ENCODE measurements at places on chromosomes 12 and 14.

DNA sequence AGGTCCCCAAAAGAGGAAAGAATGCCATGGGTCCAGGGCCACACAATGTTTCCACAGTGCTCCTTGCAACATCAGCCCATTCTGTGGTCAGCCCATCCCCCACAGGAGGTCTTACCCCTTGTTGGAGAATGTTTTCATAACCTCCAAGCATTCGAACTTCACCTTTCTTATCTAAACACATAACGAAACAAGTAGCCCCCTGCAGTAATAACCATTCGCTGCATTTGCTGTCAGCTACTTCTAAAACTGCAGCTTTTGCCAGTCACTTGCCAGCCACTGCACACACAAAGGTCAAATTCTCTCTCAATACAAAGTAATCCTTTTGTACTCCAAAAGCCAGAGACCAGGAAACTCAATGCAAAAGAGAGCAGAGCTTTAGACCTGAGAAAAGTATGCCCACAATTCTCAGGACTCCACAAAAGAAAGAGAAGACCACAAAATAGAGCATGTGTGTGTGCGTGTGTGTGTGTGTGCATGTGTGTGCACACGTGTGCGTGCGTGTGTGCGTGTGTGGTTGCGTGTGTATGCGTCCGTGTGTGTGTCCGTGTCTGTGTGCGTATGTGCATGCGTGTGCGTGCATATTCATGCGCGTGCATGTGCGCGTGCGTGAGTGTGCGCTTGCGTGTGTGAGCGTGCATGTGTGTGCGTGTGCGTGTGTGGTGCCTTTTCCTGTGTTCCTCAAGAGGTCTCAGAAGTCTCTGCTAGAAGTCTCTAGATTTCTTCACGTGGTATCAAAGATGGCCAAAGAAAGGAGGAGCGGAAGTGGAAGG is 31.7 kb upstream of the NINJ2 start:
- no peak for DNase-seq

GRCh38 chr12:57149245-57149900 is 2.0 kb upstream of the LRP1-AS start:
- no peak for DNase-seq

- no peak for DNase-seq
Measured at GRCh38 chr14:59464486-59465315, 479 bp downstream of the GPR135 start.

DNA sequence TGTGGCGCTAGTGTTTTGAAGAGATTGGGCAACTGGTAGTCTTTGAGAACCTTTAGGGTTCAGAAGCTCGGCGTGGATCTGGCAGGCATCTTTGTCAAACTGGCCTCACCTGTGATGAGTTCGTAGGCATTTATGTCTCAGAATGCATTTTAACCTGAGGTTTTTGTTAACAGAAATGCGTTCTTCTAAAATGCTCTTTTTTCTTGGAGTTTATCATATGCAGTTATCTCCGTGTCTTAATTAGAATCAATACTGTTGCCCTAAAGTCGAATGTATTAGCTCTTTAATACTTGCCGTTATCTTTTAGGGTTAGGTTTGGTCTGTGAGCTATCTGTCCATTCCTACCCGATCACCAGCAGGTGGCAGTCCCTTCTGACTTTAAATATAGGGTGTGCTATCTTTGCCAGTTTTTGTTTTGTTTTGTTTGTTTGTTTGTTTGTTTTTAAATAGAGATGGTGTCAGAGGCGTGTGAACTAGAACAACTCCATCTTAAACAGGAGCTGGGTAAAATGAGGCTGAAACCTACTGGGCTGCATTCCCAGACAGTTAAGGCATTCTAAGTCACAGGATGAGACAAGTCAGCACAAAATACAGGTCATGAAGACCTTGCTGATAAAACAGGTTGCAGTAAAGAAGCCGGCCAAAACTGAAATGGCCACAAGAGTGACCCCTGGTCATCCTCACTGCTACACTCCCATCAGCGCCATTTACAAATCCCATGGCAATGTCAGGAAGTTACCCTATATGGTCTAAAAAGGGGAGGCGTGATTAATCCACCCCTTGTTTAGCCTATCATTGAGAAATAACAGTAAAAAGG is 1.4 kb downstream of the ATF1 start:
- DNase-seq: no peak

DNA sequence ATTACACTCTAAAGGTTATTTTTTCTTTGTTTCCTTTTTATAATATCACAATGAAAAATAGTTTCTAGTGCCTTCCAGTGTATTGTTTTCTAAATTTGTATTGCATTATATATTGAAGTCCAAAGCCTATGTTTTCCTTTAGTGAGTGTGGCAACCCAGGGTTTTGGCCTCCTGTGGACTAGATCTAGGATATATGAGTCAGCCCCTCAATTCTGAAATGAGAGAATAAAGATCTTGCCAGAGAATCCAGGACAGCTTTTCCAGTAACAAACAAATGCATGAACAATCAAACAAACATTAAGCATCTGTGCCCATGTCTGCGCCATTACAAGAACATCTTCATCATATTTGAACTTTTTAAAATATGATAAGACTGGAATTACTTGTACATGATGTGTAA is 70.7 kb upstream of the SSTR1 start:
- no peak for DNase-seq

- DNase-seq: no peak
Measured at GRCh38 chr14:56797003-56797568, 13.2 kb downstream of the OTX2 start.

DNA sequence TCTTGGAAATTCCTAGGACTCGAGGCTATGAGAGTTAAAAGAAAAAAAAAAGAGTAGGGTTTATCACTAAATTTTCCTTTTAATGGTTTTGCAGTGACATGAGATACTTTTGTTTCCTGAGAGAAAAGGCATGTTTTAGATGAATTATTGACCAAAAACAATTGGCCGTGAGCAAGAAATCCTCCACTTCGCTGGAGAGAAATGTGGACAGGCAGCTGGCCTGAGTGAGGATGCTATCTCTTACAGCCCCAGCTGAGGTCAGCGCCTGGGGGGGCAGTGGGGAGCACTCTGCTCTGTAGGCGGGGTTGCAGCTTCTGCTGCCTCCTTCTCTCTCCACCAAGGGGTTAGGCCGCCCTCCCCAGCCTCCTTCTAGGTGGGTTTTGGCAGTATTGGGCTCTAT is 54.7 kb downstream of the PRIMA1 start:
- DNase-seq: no peak

- no peak for DNase-seq
Measured at GRCh38 chr12:74286254-74286653, 251.4 kb upstream of the ATXN7L3B start.

DNA sequence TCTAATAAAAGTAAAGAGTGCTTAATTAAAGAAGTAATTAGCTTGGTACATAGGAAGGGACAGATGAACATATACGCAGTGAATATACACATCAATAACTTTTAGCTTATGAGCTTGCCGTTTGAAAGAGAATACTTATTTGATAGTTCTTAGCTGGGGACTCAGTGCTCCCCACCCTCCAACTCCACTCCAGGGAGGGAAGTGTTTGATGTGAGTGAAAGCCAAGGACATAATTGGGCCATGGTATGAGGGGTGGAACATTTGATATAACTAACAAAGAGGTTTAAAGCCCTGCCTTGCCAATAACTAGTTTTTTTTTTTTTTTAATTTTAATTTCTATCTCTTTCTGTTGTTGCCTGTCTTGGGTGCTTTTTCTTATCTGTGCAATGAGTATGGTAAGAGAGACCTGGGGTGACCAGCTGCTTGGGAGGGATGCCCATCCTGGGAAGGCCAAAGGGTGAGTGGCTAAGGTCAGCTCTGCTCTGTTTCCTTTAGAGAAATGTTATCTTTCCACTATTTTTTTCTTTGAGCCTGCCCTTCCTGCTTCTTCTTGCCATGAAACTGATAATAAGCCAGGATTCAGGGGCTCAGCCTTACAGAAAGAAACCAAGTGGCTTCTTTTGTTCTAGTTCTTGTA is 132.8 kb upstream of the CPSF6 start:
- DNase-seq: no peak

GRCh38 chr12:45577844-45578399 is 151.6 kb upstream of the ARID2 start:
- no peak for DNase-seq

DNA sequence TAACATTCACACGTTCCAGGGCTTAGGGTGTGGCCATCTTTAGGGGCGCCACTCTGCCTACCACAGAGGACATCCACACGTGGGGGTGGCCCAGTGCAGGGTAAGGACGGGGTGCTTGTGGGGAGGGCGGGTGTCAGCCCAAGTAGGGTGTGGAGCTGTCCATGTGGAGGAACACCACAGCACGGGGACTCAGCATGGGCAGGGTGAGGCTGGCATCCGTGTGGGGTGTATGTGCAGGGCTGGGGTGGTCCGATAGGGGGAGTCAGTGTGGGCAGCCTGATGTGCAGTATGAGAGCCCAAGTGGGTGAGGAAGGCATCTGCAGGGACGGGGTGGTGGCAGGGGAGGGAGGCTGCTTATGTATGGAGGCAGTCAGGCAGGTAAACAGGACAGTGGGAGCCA is 17.7 kb downstream of the PSMC1 start:
- no peak for DNase-seq
